Stimulated activated CD4-positive, alpha-beta T cell treated with anti-CD3 and anti-CD28 coated beads, TNF-alpha, amount 100 ng/mL, for 24 hours (primary cell): ENCODE measurements at places on chromosomes 5 and 9.

DNA sequence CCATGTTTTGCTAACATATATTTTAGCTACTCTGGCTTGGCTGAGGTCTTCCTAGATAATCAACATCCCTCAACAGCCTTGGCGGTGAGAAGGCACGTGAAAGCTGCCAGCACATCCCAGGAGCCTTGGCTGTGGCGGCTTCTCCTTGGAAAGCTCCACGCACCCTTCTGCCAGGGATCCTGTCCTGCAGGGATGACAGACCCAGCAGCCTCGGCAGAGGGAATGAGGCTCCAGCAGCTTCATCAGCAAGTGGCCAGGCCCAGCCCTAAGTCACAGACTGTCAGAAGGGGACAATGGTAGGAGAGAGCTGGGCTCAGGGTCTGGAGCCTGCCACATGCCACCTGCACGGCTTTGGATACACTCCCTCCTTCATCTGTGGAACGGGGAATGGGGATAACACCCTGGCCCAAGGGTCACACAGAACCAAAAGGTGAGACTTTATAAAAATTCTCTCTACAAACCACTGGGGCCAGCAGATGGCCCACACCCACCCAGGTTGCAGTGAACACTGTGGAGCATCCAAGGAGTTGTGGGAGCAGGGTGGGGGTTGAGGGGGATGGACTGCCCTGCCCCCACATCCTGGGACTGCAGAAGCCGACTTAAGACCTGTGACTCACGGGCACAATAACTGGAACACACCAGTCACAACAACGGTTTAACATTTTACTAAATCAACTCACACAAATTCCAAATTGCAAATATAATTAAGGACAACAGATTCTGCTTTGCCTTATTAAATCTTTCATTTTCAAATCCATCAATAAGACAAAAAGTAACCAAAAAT lies 65.1 kb downstream of the MACROH2A1 start:
- DNase-seq, result no peak

DNA sequence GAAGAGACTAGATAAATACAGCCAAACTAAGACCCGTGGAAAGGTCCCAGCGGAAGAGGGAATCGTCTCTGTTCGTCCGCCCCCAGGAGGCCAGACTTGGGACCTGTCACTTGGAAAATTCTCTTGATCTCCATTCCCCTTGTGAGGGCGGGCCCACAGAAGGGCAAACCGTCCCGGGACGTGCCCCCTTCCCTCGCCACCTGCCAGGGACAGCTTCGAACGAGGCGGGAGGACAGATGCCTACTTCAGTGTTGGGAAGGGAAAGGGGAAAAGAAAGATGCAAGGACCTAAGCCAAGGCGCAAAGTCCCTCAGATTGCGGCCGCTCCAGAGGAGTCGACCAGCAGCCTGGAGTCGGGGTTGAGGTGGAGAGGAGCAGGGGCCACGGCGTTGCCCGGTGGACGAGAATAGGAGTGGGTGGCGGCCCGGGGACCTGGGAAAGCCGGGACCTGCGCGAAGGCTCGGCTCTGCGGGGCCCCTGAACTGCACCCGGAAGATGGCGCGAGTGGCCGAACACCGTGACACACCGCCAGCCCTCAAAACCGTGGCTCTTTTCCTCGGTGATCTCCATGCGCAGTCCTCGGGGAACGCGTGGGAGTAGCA lies 4.4 kb upstream of the EBF1 start:
- DNase-seq, result no peak

DNA sequence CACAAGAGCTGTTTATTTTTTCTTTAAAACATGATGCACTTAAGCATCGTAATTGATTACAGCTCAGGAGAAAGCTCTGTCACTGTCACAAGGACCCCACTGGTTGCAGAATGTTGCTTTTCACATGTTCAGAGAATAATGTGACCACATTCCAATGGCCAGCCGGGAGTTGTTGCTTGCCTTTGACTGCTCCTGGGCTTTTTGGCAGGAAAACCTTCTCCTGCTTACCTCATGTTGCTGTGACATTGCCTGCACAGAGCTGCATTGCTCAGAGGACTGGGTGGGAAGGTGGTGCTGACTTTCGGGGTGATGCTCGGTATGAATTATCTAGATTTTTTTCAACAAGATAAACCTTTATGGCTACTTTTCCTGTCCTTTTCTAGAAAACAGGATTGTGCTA lies 88.2 kb downstream of the PALM2AKAP2 start:
- no peak for DNase-seq

- no peak for DNase-seq
These were observed 228.5 kb downstream of the MARCHF11 start for GRCh38 chr5:15951126-15951525.

DNA sequence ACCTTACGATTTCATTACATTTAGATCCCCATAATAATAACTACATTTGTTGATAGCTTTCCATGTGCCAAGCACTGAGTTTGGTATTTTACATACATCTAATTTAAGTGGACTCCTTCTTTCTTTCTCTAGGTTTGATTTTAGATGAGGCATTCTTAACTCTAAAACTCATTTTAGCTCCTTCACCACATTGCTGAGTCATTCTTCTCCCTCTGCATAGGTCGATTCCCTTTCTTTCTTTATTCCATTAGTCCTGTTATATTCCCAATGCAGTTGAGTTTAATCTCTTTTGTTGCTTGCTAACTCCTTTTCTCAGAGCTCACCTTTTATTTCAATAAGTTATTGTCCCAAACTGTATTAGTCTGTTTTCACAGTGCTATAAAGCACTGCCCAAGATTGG lies 329.8 kb downstream of the TAF11L14 start:
- DNase-seq, result no peak

DNA sequence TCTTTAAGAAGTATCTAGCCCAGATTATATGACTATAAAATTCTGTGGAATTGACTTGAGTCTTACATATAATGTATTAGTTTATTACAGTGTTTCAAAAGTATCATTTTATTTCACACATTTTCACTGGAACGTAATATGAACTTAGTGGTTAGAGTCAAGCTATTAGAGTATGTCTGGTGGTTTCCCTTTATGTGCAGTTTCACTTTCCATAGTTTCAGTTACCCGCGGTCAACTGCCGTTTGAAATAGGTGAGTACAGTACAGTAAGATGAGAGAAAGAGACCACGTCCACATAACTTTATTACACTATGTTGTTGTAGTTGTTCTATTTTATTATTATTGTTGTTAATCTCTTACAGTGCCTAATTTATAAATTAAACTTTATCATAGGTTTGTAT lies 50.5 kb downstream of the COMMD10 start:
- no peak for DNase-seq

GRCh38 chr5:43073597-43074546 lies 33.8 kb upstream of the ANXA2R start:
- no peak for DNase-seq

DNA sequence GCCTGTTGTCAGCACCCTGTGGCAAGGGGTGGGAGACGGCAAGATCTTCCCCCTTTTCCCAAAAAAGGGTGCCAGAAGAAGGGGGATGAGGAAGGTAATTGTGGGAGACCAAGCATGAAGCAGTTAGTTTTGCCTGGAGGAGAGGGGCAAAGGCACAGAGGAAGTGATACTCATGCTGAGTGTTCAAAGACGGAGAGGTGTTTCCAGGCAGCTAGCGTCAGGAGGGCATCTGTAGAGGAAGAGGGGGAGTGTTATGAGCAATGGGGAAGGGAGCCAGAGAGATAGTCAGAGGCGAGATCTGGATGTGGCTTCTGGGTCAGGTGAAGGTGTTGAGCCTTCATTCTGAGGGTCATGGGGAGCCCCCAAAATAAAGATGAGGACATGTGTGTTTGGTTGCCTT lies 26.9 kb upstream of the ADAM19 start:
- peak; percentile 48 for DNase-seq

- no peak for DNase-seq
These were observed 13.6 kb downstream of the AKNA start for GRCh38 chr9:114373960-114374730.

GRCh38 chr9:25691786-25692185 lies 13.5 kb upstream of the TUSC1 start:
- DNase-seq, result no peak

DNA sequence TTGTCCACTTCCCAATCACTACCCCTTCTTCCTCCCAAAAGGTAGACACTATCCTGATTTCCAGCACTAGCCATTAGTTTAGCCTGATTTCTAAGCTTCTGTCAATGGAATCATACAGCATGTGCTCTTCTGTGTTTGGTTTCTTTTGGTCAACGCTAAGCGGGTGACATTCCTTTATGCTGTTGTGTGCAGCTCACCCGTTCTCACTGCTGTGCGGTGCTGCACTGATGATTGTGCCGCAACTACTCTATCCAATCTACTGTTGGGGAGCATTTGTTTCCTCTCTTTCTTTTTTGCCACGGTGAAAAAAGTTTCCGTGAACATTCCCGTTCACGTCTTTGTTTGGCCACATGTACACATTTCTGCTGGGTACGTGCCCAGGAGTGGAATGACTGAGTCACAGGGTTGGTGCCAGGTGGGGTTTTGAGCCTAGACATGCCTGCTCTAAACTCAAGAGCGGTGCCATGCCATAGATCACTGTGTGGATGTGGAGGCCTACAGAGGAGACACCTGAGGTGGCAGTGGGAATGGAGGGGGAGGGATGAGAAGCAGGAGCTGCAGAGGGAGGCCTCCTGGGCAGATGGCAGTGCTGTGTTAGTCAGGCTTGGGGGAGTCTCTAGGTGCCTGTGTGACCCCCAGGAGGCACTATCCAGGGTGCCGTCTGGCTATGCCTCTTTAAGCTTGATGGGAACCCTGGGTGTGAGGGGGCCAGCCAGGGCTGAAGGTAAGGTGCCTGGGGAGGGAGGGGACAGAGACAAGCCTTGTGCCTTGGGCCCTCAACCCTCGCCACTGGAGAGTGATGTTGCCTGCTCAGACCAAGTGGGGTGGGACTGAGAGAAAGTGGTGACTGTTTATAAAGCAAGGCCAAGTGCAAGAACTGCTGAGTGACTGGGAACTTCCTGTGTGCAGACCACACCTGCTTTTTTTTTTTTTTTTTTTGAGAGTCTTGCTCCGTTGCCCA lies 11.4 kb upstream of the ANKRD33B start:
- DNase-seq, result no peak

DNA sequence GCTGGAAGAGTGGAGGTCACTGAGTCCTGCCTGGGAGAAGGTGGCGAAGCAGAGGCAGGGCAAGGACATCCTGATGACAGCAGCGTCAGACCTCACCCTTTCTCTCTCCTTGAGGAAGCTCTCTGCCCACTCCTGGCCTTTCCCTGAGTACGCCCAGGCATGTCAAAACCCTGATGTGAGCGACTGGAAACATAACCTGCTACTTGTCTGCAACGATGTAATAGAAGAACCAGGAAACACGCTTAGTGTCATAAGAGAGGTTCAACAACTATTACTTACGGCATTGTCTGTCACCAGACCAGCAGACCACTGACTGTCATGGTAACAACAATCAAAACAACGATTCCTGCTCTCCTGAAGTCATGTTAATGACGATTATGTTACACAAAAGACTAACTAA lies 152.4 kb downstream of the ACTL7B start:
- no peak for DNase-seq

- no peak for DNase-seq
These were observed 32.1 kb downstream of the SNX24 start for GRCh38 chr5:122877518-122877917.

DNA sequence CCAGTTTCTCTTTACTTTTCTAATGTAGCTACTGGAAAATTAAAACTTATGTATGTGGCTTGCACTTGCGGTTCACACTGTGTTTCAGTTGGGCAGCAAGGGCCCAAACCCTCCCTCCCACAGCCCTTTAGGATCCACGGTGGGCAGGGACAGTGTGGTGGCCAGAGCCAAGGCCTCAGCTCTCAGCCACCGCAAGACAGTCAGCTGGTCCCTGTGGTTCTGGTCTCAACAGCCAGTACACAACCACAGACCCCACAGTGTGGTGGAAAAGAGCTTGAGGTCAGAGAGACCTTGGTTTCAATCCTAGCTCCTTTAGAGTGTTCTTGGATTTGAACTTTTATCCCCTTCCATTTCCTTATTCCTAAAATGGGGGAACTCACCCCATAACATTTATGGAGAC lies 153.0 kb upstream of the SMIM23 start:
- DNase-seq, result no peak

DNA sequence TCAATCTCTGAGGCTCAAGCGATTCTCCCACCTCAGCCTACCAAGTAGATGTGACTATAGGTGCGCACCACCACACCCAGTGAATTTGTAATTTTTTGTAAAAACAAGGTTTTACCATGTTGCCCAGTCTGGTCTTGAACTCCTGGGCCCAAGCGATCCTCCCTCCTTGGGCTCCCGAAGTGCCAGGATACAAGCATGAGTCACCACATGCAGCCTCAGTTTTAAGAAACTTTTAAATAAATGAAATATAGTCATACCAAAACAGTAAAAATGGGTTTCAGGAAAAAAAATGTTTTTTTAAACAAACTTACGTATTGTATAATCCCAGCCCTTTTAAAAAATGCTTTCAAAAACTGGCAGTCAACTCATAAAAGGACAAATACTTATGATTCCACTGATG lies 26.6 kb downstream of the FXN start:
- DNase-seq, result no peak

- DNase-seq, result no peak
These were observed 58.0 kb upstream of the JAK2 start for GRCh38 chr9:4927043-4927471.

- no peak for DNase-seq
These were observed 42.3 kb upstream of the MOCS2 start for GRCh38 chr5:53151713-53152458.

DNA sequence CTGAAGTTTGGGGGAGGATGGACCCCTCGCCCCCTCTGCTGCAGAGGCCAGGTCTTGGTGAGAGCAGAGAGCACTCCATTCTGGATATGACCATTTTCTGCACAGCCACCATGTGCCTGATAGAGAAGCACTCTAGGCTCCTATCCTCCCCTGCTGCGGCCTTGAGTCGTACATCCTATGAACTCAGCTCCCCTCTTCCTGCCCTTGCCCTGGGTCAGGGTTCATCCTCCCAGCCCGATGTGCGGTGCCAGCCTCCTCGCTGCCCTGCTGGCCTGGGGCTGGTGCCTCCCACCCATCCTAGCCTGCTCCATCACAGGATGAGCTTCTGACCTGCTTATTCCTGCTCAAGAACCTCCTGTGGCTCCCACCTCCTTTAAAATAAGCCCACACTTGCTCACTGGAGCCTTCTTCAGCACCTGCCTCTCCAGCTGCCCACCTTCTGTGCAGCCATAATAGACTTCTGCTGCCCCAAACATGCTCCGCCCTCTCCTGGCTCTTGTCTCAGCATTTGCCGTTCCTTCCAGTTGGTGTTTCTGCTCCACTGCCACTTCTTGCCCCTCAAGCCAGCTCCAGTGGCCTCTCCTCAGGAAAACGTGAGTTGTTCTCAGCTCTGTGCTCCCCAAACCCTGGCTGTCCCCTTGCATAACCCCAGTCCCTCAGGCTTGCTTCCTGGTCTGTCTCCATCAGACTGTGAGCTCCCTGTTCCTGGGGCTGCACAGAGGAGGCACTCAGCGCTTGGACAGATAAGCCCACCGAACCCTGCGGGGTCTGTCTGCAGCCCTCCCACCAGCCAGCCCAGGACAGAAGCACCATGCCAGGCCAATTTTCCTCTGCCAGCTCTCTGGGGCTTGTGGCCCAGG lies 22.3 kb upstream of the TTLL11 start:
- DNase-seq, result no peak

GRCh38 chr5:147673791-147674190 lies 108.7 kb downstream of the JAKMIP2 start:
- DNase-seq, result no peak
